ENCODE measurements at places on chromosomes 5 and 9.
A peak's percentile ranks its signal among the peaks of the same experiment; 100 is the strongest.

GRCh38 chr9:35980289-35981011, 22.5 kb upstream of the OR2S2 start:
- no peak for DNase-seq

DNA sequence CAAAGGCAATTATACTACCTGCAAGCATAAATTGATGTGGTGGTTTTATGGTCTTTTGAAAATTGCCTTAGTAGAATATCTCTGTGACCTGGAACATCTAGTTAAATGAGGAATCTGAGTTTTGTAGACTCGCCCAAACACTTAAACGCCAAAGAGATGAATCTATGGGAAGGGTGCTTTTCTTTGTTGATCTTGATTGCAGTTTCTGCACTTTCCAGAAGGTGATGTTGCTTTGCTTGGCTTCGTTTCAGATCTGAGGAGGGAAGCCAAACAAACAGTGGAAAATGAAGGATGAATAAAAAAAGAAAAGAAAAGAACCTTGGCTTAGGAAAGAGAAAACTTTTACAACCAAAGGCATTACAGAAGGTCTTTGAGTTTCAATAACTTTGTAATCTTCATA, 1021.2 kb downstream of the NR2F1-AS1 start:
- no peak for DNase-seq

DNA sequence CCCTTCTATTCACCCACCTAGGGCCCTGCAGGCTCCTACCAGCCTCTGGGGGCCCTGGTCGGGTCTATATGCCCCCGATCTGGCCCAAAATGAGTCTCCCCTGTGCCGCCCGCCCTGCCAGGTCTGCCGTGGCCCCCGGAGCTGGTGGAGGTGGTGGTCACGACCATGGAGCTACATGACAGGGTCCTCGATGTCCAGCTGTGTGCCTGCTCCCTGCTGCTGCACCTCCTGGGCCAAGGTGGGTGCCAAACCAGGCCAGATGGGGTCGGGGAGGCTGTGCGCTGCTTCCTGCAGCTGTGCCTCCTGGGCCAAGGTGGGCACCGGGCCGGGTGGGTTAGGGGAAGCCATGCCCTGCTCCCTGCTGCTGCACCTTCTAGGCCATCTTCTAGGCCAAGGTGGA, 17.5 kb downstream of the REXO4 start:
- no peak for DNase-seq

DNA sequence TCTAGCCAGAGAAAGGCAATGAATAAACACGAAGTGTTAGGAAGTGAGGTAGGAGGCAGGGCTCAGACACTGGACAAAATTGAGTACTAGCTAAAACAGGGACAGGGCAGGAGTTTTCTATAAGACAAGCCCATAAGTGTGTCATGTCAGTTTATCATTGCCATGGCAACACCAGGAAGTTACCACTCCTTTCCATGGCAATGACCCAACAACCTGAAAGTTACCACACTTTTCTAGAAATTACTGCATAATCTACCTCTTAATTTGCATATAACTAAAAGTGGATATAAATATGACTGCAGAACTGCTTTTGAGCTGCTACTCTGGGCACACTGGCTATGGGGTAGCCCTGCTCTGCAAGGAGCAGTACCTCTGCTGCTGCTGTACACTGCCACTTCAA, 442.5 kb upstream of the COX7C start:
- DNase-seq = peak; percentile 20

- no peak for DNase-seq
Observed at GRCh38 chr5:164097749-164098148, 592.3 kb downstream of the MAT2B start.

DNA sequence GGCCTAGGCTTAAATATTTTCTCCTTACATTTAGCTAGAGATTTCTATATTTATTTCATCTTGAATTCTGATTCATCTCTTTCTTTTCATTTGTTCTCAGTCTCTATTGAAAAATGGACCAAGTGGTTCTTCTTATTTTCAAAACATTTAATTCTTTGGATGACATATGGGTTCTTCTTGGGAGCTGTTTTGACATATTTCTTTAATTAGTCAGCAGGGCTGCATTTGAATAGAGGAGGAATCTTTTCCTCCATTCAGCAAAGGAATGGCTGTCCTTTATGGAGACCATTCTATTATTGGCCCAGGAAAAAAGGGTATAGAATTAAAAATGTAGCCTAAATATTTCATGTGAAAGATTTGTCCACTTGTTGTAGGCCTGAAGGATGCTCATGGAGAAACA, 109.9 kb downstream of the RPS23 start:
- DNase-seq = no peak

All from SW 1271 (cell line).